ENCODE measurements at places on chromosomes 3 and 15.

- DNase-seq: no peak
Observed at GRCh38 chr3:50358355-50358910, 888 bp downstream of the TMEM115 start.

DNA sequence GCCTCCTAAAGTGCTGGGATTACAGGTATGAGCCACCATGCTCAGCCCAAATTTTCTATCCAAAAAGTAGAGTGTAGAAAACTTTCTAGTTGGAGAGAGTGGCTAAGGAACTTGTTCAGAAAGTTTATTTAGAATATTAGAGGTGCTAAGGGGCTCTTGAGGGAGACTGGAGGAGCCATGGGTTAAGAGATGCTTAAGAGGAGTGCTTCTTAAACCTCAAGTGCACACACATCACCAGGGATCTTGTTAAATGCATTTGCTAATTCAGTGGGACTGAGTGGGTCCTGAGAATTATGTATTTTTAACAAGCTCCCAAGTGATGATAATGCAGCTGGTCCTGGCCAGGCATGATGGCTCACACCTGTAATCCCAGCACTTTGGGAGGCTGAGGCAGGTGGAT lies 29.7 kb upstream of the SLMAP start:
- DNase-seq: no peak

DNA sequence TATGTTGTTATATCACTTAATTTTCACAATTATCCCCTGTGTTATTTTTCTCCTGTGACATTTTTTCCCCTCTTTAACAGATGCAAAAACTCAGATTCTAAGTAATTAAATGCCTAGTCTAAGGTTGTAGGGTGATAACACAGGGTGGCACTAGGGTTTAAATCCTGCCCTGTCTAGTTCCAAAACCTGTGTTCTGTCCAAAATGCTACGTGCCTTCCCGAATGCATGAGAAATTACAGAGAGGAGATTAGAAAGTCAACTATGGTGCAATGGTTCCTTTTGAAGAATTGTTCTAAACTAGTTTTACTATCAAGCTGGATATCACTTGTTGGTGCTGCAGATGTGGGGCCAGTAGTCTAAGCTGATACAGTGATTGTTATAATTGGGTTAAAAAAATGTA lies 108.0 kb downstream of the DIPK2A start:
- DNase-seq: no peak

DNA sequence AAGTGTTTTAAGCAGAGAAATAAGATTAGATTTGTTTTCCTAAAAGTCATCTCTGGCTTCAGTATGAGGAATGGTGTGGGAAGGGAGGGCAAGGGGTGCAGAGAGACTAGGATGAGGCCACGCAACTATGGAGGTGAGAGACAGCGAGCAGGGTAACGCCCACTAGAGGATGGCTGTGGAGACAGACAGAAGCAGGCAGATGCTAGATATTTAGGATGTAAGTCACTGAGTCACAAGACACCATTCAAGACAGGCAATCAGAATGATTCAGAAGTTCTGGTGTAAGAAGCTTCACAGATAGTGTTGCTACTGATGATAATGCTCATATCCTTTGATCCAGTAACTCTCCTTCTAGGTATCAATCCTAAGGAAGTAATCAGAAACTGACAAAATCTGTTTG lies 19.1 kb downstream of the HSPBAP1 start:
- peak; percentile 22 for DNase-seq

DNA sequence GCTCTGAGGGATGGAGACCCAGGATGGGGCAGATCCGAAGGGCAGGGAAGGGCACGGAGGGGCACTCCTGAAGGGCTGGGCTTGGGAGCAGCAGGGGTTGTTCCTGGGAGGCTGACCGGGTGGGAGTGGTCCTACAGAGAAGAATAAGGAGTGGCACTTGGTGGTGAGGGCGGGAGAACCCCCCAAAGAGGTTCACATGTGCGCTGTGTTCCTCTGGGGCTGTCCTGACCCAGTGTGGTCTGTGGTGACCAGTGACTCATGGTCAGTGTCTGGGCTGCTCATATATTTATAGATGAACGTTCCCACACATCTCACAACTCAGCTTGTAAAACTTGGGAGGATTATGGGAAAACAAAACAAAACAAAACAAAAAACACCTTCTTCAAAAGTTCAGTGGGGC lies 10.0 kb downstream of the TRPM1 start:
- peak; percentile 70 for DNase-seq

- no peak for DNase-seq
Observed at GRCh38 chr3:13009132-13009945, 63.9 kb downstream of the IQSEC1 start.

DNA sequence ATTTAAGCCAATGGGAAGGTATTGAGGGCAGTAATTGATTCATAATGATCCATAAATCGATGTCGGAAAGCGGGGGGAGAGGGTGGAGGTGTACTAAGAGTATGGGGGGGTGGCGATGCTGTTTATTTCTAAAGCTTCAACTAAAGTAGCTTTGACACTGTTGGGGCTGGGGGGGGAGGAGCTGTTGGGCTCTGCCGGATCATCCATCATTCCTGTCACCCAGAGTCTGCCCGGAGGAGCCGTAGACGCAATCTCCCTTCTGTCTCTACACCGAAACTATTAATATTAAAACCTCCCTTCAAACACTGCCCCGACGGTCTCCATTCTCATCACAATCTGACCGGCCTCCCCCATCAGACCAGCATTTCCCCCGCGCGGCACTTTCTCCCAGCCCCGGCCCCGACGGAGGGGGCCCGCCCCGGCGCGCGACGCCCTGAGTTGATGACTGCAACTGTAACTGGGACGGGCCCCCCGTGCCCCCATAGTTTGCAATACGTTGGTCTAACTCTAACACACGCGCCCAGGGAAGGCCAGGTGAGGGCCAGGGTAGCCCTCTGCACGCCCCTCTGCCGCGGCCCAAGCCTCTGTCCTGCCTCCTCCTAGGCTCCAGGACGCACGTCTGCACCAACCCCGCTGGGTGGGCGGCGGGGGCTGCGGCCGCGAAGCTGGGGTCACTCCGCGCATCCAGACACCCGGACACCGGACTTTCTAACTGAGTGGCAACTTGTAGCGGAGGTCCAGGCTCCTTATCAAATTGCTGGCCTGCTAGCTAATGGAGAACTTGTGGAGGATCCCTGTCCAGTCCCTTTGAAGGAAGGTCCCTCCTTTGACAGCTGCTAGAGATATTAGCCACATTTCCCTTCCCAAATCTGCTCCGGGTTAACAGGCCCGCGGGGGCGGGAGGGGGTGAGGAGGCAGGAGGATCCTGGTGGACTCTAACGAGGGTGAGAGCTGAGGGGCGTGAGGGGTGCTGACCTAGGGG lies 212.0 kb downstream of the MEIS2 start:
- DNase-seq: peak; percentile 45

GRCh38 chr3:144181062-144181461 lies 209.4 kb downstream of the DIPK2A start:
- DNase-seq: no peak

- DNase-seq: peak; percentile 4
Observed at GRCh38 chr15:90192961-90193786, 8.0 kb upstream of the SEMA4B start.

DNA sequence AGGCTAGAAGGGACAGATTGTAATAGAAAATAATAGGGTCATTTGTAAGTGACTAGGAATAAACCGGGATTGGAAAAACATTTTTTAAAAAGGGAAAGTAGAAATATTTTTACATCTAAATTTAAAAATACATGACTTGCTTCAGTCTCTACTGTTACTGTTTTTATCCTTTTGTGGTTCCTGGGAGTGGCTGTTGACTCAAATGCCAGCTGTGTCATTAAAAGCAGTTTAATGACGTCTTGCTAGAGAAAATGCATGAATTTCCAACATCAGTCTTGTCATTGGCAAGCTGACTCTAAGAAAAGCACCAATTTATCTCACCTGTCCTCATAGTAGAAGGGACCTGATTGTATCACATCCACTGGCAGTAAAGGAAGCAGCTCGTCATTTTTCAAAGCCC lies 16.7 kb upstream of the LCMT2 start:
- peak; percentile 23 for DNase-seq

DNA sequence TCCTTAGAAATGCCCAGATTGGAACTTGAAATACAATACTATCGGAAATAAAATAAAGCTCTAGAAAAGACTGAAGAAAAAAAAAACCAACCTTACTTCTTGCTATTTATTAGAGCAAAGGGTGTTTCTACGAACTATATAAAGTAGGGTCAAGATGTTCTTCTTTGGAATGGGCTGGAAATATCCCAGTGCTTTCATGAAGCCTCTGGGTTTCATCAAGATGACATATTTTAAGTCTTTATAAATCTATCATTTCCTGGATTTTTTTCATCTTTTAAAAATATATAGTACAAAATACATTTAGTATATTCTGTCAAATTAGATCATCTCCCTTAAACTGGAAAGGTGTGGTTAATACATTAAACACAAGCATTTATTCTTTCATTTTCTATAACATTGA lies 978.8 kb downstream of the NAALADL2 start:
- no peak for DNase-seq

DNA sequence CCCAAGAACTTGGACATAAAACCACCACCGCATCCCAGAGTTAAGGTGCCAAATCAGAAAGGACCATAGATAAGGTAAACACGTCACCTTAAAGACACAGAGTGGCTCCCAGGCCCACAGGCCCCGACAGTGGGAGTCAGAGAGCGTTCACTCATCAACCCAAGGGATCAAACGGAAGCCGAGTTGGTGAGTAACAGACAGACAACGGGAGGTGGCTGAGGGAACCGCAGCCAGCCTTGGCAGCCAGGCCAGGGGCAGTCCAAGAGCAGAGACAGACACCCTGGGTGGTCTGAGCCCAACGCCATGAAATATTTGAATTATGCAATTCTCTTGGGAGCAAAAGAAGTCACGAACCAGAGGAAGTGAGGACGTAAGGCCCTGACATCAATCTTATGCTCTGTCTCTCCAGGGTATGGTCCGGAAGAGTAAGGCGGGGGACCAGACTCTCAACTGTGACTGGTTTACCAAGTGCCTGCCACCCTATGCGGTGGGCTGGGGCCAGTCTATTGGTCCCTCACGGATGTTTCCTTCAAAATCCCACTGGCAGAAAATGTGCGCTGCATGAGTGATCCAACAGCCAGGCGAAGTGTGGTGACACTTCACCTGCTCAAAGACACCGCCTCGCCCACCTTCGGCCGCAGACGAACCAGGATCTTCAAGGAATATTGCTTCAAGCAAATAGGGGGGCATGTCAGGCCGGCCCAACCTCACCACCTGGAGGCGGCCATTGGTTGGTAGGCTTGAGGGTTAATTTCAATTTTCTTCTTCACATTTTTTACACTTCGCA lies 34.3 kb downstream of the TMEM44 start:
- DNase-seq: peak; percentile 81

DNA sequence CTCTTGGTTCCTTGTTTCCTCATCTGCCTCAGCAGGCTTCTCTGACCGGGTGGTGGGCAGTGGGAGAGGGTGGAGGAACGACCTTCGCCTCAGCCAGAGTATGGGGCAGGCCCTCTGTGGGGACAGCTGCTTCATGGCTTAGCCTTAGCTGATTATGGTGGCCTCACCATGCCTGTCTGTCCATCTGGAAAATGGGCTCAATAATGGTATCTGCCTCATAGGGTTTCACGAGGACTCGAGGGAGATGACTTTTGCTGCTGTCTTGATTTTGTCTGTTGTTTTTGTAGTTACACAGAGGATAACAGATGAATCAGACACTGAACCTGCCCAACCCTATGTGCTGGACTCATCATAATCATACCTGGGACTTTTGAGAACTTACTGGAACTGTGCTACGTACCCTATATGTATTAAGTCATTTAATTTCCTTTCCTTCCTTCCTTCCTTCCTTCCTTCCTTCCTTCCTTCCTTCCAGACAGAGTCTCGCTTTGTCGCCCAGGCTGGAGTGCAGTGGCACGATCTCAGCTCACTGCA lies 46.5 kb downstream of the CDC25A start:
- DNase-seq: no peak

GRCh38 chr3:36211652-36211999 lies 168.7 kb upstream of the STAC start:
- no peak for DNase-seq

DNA sequence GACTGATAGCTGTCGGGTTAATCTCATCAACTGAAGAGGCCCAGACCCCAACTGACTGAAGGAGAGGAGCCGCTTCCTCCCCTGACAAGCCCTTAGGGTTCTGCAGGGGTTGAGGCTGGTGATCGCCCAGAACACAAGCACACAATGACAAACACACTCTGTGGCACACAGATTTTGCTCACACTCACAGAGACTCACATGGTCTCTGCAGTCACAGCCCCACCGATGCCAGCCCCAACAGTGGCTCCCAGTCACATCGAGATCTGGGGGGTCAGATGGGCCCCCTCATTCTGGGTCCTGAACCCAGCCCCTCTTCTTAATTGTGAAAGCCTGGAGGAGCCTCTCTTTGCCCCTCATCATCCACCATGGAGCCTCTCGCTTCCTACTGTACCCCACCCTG lies 16.7 kb downstream of the PTH1R start:
- DNase-seq: no peak

DNA sequence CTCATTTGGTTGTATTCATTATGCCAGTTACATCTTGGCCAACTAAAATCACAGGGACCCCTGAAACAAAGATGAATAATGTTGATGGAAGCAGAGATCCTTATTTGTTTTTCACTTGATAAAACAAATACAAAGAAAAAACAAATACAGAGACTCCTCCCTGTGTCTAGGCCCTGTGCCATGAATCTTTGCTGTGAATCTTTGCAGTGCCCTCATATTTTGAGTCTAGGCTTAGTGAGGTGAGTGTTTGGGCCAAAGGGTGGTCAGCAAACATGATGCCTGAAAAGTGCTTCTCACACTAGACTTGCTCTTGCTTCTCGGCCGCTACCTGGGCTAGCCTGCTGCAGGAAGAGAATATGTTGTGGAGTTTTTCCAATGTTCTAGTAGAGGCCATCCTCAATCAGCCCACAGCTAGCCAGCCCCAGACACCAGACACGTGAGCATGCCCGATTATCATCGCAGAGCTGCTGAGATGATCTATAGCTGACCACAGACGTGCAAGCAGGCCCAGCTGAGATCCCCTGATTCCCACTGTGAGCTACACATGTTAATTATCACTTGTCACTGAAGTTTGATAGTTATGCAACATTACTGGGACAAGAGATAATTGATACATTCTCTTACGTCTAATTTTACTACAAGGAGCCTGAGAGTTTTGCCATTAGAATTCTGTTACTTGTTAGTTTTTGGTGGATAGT lies 191.4 kb downstream of the THRB start:
- no peak for DNase-seq

GRCh38 chr15:99717161-99718009 lies 15.9 kb downstream of the LYSMD4 start:
- DNase-seq: no peak

DNA sequence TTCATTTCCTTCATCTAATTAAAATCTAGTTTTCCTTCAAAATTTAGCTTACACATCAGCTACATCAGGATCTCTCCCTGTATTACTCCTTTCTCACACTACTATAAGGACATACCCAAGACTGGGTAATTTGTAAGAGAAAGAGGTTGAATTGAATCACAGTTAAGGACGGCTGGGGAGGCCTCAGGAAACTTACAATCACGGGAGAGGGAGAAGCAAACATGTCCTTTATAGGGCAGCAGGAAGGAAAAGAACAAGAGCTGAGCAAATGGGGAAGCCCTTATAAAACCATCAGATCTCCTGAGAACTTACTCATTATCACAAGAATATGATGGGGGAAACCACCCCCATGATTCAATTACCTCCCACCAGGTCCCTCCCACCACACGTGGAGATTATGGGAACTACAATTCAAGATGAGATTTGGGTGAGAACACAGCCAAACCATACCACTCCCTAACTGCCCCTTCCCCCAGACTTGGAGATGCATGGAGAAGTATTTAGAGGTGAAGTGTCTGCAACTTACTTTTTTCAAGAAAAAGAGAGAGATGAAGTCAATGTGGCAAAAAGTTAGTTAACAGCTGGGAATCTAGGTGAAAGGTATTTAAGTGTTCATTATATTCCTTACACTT lies 21.3 kb downstream of the PRTG start:
- DNase-seq: no peak

- DNase-seq: no peak
Observed at GRCh38 chr3:100317912-100318311, 16.6 kb upstream of the NIT2 start.
